ENCODE measurements at places on chromosomes 5 and 9.
A peak's percentile ranks its signal among the peaks of the same experiment; 100 is the strongest.

DNA sequence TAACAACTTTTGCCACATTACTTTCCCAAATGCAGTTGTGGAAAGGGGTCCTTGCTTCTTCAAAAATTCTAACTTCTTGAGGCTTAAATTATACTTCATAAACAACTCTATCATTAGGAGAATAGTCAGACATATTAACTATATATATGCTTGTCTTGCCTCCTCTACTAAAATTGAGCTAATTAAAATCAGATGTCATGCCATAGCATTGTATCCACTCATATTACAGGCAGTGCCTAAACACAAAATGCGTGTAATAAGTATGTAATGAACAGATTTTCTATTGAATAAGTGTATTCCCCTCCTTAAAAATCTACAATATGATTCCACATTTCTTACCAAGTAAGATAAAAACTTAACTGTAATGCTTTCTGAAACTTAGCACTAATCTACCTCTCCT lies 204.5 kb downstream of the PLK2 start:
- DNase-seq, result no peak

GRCh38 chr9:128568470-128569078 lies 16.2 kb downstream of the SPTAN1 start:
- DNase-seq, result no peak

DNA sequence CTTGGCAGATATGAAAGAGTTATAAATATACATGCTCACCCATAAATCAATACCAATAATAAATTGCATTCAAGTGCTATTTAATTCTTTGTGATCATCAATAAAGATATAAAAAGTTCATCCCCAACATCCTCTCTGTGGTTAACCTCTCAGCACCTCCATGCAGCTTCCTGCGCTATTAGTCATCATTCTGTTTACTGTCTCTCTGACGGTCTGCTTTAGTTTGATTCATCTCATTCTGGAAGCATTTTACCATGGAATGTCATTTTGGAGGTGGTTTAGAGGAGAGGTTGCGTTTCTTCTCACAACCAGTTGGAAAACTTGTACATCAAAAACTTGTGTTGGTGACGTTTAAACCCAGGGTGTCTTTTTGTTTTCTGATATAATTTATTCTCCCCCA lies 486.6 kb downstream of the BRINP1 start:
- no peak for DNase-seq

DNA sequence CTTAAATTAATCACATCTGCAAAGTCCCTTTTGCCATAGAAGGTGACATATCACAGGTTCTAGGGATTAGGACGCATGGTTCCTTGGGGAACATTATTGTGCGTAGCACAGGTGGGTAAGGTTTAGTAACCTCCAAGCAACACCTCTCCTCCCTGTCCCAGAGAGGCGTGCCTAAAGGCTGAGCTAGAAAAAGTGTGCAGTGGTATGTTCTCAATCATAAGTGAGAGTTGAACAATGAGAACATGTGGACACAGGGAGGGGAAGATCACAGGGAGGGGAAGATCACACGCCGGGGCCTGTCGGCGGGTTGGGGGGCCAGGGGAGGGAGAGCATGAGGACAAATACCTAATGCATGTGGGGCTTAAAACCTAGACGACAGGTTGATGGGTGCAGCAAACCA lies 14.9 kb downstream of the DAB2IP start:
- no peak for DNase-seq

DNA sequence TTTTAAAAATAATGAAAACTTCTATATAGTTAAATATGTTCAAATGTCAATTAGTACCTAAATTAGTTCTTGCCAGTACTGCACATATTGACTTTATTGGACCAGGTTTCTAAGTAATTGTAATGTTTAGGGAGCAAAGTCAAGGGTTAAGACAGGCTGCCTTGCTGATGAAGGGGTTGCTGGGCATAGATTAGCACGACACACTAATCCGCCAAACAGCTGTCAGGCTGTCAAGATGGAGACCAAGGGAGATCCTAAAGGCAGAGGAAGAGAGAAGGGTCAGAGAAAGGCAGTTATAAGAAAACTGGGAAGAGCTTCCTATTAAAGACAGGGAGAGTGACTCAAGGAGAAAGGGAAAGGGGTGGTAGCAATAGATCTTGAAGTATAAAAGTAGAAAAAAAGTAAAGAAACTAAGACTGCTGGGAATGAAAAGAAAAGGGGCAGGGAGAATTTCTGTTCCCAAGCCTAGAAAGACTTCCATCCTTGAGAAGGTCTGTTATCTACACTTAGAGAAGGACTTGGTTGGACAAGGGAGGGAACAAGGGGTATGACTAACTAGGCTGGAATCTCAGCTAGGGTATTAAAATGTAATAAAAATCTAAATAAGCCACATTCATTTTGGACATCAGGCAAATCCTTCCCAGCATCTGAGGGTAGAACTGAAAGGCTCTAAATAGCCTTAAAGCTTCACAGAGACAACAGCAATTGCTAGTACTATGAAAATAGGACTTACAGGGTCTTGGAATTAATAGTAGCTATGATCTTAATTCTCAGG lies 188.7 kb downstream of the FBXL17 start:
- peak; percentile 27 for DNase-seq

GRCh38 chr9:110095161-110095595 lies 112.8 kb downstream of the C9orf152 start:
- peak; percentile 58 for DNase-seq

GRCh38 chr5:116303810-116304209 lies 219.0 kb downstream of the COMMD10 start:
- DNase-seq, result no peak

- no peak for DNase-seq
Measured at GRCh38 chr5:150065886-150066285, 20.5 kb downstream of the CSF1R start.

- peak; percentile 65 for DNase-seq
Measured at GRCh38 chr5:150317048-150318003, 14.6 kb upstream of the ARSI start.

- DNase-seq, result peak; percentile 67
Measured at GRCh38 chr5:19928562-19929421, 59.2 kb downstream of the CDH18 start.

GRCh38 chr5:147484708-147485020 lies 25.2 kb downstream of the DPYSL3 start:
- DNase-seq, result peak; percentile 62

GRCh38 chr9:88143957-88144625 lies 5.8 kb upstream of the SPATA31C2 start:
- DNase-seq, result no peak

DNA sequence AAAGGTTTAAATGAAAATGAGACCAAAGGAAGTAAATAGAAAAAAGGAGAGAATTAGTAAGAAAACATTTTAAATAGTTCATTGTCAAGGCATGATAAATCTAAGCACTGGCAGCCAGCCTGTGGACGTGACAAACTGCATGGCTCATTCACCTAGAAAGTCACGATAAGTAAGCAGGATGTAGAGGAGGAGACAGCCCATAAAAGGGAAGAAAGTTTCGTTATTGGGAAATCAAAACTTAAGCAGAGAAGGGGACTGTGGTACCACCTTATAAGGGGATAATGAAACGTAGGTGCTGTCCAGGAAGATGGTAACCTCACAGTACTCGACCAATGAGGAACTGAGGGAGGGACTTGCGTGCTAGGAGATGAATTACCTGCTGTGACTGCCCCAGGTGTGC lies 494.5 kb upstream of the GRAMD2B start:
- no peak for DNase-seq

GRCh38 chr5:163444526-163444925 lies 7.1 kb downstream of the CCNG1 start:
- no peak for DNase-seq

- no peak for DNase-seq
Measured at GRCh38 chr5:16304846-16305245, 125.3 kb upstream of the MARCHF11 start.

DNA sequence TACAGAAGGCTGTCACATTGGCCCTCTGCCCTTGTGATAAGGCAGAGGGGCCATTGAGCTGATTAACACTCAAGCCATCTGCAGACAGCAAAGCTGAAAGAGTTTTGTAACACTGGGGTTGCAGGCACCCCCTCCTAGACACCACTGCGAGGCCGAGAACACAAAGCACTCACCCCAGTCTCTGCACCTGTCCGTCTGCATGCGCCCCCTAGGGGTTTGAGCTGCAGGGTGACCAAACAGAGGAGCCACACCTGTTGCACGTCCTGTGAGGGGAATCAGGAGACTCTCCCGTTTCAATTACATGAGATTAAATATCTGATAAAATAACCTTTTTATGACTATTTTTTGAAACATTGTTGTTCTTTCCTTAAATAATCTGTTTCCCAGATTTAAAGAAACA lies 1180.4 kb downstream of the CDH9 start:
- DNase-seq, result no peak

DNA sequence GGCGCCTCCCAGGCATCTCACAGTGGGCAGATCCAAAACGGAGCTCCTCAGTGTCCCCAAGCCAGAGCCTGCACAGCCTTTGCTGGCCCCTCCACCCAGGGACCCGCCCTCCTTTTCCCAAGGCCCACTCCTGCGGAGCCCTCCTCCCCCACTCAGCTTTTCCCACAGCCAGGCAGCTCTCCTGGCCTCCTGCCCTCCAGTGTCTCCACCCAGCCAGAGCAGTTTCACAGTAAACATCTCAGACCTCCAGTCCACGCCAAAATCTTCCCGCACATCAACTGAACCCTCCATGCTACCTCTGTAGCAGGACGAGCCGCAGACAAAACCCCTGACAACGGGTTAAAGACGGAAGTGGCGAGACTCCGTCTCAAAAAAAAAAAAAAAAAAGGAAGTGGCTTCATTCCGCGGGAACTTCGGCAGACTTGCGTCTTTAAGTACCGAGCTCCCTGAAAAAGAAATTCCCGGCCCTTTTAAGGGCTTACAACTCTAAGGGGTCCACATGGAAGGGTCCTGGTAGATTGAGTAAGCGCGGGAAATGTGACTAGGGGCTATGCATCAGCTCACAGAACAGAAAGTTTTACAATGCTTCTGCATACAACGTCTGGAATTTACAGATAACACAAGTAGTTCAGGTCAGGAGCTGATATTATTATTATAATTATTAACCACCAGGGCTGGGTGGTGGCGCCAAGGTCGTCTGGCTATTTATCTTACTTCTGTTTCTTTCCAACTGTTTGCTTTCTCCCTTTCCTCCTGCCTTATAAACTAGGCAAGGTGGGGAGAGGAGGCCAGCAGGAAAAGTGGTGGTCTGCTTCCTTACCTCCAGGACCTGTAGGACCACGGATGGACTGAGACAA lies 11.4 kb upstream of the GRIN1 start:
- DNase-seq, result no peak

- DNase-seq, result no peak
Measured at GRCh38 chr5:136035837-136036236, 7.0 kb downstream of the TGFBI start.

DNA sequence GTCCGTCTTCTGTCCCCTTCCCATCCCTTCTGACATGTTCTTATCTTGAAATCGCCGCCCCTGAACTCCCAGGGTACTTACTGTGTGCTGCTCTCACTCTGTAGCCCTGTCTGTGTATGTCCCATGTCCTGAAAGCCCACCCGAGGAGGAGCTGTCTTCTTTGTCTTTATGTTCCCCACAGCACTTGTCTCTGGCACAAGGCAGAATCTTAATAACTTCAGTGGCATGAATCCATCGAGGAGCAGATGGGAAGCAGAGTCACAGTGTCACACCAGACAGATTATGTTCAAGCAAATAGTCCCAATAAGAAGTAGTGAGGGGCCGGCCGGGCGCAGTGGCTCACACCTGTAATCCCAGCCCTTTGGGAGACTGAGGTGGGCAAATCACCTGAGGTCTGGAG lies 29.7 kb upstream of the LTC4S start:
- DNase-seq, result no peak

DNA sequence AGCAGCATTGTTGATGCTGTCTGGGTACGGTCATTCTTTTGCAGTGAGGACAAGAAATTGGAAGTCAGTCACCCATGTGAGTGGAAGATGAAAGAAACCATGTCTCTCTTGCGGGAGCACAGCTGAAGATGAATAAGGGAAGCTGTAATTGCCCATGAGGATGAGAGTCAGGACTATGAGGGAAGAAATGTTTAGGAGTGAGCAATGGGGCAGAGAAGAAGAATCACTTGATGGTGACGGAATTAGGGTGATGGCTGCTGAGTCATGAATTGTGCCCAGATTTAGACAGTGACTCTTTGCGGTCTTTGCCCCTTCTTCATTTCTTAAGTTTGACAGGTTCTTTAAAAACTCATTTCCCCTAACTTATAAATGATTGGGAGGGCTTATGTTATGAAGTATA lies 183.3 kb downstream of the MAST4 start:
- no peak for DNase-seq

- no peak for DNase-seq
Measured at GRCh38 chr5:38400365-38400764, 142.0 kb downstream of the EGFLAM start.

DNA sequence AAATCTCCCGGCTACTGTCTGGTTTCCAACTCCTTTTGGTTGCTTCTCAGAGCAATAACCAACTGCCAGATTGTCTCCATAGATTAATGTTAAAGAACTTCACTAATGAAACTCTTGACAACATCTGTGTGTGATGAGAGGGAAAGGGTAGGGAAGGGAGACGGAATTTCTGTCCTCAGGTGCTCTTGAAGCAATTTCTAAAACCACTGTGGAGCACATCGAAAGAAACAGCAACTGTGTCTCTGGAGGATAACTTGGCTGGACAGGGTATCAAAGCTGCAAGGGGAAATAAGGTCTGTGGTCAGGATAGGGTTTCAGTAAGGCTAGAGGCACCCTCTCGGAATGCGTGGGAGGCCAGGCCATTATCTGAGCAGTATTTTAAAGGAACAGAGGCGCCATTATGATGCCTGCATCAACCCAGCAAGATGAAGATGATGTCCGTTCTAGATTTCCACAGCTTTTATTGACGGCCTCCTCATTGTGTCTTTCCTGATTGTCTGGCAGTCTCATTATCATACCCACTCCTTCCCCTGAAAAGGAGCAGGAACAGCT lies 76.6 kb downstream of the RORB start:
- peak; percentile 36 for DNase-seq

GRCh38 chr9:123852403-123852802 lies 77.5 kb downstream of the DENND1A start:
- DNase-seq, result no peak

GRCh38 chr9:116504081-116504480 lies 183.0 kb upstream of the TRIM32 start:
- DNase-seq, result no peak

DNA sequence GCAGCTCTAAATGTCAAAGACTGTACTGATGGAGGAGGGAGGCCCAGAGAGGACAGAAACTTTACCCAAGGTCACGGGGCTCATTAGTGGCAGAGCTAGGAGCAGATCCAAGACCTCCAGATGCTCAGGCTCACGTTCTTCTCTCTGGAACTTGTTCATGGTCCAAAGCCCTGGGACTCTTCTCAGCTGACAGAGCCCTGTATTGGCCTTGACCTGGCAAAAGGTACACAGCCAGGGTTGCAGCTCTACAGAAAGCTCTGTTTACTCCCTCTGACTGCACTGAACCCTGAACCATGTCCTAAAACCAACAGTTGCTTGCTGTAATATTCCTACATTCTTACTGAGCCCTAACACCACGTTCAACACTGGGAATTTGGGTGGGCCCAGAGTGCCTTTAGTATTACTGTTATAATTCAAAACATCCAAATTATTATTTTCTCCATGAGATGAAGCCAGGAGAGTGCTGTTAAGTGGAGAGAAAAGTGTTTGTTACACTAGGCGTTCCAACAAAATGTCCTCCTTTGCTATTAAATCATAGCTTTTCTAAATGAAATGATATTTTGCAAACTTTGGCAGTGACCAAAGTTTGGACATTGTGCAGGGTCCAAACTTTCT lies 602.4 kb upstream of the CLINT1 start:
- DNase-seq, result peak; percentile 71

Measured in fibroblast of gingiva (primary cell).